ENCODE measurements at places on chromosomes 11 and 22.

DNA sequence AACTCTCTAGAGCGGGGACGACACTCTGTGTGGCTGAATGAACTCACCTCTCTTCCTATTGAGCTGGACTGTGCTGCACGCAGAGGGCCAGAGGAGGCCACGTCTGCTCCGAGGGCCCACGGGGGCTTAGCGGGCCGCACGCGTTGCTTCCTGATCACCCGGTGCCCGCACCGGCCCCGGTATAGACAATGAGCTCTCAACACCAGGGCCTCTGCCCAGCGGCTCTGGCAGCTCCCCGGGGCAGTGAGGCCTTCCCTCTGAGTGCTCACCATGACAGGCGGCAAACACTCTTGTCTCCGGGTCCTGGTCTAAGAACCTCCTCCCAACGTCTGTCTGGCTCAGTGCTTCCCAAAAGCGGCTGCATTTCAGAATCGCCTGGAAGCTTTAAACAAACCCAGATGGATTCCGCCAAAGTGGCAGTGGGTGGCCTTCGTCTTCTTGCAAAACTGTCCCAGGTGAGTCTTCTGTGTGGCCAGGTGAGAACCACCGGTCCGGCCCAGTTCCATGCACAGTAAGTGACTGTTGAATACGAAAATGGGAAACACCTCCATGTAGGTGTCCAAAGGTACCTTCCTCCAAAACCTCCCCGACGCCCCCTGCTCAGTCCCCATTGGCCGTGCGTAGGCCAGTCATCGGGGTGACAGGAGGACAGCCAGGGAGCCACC, 47.8 kb upstream of the CCND1 start:
- DNase-seq: no peak

GRCh38 chr11:35943713-35944502, at the start of gene LDLRAD3:
Gene LDLRAD3 (plus strand): TSS chr11:35944062. CDS start chr11:35944099, 37 bp downstream.
- peak; percentile 30 for DNase-seq

DNA sequence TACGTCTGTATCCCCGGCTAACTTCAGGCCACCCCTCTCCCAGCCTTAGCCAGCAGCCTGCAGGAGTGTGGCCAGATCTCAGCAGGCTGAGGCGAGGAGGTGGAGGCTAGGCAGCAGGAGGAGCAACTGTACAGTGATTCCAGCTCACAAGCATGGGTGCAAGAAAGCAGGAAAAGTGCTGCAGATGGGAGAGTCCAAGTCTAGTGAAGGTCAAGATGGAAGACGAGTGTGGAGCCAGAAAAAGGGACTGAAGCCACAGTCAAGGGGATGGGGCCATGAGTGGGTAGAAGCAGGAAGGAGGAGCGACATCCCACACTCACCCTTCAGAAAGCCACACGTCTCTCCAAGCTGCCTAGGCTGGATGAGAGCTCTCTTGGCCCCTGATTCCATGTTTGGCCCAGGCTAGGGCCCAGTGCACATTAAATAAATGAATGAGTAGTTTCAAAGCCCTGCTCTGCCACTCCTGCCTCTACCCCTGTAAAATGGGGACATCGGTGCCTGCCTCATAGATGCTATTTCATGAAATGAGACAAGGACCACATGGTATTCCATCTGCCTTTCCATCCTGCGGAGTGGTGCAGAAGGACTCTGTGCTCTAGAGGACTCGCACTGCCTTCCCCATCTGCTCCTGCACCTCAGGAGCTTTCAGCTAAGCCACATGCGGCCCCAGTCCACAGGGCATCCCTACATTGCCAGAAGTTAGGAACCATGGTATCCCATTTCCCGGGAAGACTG, 2.9 kb downstream of the YDJC start:
- DNase-seq: no peak

DNA sequence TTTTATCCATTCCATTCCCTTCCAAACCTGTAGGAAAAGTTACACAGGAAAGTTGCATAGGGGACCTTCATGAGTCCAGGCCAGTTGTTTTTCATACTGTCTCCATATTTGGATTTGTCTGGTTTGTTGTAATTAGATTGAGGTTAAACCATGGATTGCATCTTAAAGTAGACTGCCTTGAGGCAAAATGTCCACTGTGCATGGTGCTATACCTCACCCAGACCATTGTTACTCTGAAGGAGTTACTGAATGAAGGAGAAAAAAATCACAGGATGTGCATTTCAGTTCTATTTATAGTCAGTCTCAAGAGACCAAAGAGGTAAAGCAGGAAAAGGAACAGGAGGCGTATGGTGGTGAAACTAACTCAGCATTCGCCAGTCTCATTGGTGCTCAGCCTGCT, 29.6 kb upstream of the L3MBTL2 start:
- no peak for DNase-seq

GRCh38 chr22:35148866-35149548, 83.0 kb downstream of the ISX start:
- no peak for DNase-seq

DNA sequence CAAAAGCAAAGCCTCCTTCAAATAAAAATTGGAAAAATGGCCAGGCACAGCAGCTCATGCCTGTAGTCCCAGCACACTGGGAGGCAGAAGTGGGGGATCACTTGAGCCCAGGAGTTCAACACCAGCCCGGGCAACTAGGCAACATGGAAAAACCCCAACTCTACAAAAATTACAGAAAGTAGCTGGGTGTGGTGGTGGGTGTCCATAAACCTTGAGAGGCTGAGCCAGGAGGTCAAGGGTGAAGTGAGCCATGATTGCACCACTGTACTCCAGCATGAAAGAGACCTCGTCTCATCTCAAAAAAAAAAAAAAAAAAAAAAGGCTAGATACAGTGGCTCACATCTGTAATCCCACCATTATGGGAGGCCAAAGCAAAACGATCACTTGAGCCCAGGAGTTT, 22.3 kb downstream of the DDX6 start:
- no peak for DNase-seq

DNA sequence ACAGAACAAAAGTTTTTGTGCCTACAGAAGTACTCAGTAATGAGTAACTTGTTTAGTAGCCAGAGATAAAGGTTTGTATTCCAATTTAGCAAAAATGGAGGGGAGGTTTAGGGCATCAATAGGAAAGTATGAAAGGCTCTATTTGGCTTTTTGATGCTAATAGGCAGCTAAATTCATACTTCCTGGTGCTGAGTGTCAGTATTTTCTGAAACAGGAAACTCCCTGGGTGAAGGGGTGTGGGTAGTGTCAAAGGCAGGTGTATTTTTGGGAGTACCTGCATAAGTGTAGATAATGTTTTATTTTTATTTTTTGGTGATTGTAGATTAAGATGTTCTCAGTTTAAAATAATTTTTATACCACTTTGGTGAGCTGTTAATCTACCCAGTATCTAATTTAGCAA, 29.3 kb upstream of the MMP7 start:
- no peak for DNase-seq

DNA sequence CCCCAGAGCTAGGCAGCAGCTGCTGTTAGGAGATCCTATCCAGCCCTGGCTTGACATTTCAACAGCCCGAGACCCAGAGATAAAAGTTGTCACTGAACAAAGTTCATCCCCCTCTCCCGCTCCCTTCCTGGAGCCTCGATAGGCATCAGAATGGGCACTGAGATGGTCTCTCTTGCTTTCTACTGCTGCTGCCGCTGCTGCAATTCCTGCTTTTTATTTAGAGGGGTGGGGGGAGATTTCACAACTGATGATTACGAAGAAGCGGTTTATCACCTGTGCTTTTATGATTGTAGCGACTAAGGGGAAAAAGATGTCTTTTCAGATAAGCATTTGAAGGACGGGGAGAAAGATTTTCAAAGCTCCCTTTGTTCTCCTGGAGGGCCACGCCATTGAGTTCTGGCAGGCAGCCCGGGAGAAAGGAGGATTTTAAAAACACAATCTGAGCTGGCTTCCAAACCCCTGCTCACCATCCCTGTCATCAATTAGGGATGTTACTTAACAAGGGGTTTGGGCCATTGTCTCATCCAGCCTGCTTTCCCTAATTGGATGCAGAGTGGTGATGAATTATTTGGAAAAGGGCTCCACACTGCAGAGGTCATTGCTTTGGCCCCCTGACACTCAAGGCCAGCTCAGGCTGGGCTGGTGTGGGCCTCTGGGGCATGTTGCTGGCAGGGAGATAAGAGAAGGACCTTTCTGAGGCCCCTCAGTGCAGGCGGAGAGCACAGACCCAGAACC, 344.7 kb downstream of the BUD13 start:
- peak; percentile 7 for DNase-seq

- no peak for DNase-seq
Observed at GRCh38 chr11:113664069-113664980, 41.8 kb downstream of the TMPRSS5 start.

DNA sequence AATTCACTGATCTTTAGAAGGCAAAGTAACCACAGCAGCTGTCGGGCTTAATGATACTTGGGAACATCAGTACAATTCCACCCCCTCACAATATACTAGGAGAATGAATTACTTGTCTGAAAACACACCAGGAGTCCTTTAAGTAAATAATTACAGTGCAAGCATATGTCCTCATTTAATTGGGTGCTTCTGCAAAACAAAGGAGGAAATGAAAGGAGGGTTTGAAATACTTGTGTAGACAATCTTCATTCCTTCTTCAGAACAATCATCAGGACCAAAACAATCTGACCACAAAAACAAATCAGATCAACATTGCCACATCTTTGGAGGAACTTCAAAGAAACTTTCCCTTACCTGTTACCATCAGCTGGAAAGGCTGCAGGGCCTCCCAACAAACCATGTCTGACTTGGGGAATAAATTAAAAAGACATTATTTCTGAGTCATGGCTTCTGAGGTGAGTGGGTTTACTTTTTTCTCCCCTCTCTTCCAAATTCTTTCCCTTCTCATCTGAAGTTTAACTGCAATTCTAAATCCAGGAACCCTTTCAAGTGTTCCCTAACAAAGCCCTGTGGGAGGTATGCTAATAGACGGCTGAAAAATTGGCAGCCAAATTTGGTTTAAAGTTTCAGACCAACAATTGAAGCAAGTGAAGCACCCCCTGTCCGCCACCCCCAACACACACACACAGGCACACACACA, 12.5 kb upstream of the CCDC117 start:
- DNase-seq: no peak

DNA sequence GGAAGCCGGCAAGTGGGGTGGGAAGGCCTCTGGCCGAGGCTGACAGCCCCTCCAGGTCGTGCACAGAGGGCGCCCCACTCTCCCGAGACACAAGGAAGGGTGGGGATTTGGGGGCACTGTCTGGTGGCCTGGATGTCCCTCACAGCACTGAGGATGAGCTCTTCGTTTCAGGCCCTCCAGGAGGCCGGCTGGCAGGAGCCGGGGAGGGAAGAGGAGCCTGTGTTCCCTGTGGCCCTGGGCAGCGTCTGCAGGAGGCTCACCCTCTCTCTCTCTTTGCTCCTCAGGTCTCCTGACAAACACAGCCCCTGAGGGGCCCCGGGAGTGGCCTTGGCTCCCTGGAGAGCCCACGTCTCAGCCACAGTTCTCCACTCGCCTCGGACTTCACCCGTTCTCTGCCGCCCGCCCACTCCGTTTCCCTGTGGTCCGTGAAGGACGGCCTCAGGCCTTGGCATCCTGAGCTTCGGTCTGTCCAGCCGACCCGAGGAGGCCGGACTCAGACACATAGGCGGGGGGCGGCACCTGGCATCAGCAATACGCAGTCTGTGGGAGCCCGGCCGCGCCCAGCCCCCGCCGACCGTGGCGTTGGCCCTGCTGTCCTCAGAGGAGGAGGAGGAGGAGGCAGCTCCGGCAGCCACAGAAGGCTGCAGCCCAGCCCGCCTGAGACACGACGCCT, 1078.0 kb downstream of the BRD1 start:
- DNase-seq: no peak

Data from NCI-H187 treated with DMSO at 0.1 percent for 48 hours (cell line).